ENCODE measurements at places on chromosomes 6 and 20.

DNA sequence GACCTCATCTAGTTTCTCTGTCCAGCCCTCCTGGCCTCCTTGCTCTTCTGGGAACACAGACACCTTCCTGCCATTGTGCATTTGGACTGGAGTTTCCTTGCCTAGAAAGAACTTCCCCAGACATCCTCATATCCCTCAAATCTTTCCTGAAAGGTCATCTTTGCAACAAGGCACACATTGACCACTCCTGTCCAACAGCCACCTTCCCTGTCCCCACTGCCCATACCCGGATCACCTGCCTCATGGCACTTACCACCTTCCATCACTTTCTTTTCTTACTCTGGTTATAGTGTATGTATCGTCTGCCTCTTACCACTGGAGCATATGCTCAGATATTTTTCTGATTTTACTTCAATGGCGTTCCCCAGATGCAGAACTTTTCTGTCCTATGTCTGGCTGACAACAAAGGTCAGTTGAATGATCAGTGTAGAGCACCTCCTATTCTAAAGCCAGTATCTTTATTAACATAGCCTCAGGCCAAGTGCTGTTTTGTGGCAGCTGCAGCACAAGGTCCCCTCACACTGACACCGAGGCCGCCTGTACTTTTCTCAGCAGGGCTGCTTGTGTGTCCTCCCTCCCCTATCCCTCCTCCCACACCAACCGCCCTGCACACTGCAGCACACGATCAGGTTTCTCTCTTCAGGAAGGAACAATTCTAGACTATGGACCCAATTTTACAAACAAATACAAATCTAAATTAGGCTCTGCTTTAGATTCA lies 4.1 kb downstream of the HLA-C start:
- DNase-seq: no peak

GRCh38 chr6:348860-349396 lies 42.6 kb upstream of the IRF4 start:
- DNase-seq: no peak

GRCh38 chr6:20554326-20554725 lies 20.1 kb downstream of the CDKAL1 start:
- no peak for DNase-seq

DNA sequence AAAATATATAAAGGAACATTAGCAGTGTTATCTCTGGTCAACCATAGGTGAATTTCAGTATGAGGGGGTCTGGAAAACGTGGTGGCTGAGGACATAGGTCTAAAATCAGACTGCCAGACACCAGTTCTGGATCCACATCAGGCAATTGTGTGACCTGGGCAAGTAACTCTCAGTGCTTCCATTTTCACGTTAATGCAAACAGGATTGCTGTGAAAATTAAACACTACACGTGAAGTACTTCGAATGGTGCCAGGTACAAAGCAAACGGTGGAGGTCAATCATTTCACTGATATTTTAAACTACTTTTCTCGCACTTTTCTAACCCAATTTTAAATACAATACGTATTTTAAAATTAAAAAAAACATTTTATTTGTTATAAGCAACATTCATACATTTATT lies 315.7 kb downstream of the TRDN start:
- no peak for DNase-seq

GRCh38 chr6:135667691-135668455 lies 170.3 kb upstream of the AHI1 start:
- no peak for DNase-seq

DNA sequence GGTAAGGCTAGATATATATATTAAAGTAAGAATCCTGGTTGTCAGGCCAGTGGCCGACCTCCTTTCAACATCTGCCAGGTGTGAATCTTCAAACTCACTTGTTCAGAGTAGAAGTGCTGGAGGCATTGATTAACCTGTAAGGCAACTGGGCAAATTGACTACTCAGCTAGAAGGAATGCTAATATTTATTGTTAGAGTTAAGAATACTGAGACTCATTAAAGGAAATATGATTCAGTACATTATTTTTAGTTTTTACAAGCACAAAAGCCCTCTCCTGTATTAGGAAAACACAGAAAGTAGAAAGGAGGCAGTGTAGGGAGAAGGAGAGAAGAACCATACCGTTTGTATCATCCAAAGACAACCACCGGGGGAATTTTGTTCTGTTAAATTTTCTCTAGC lies 53.5 kb downstream of the RIPOR2 start:
- DNase-seq: no peak

Data from GM19239 (cell line).